Activated T-helper 2 cell treated with anti-CD3 and anti-CD28 coated beads, Interferon-gamma antibody, Interleukin-2, Interleukin-4, amounts not matched to agents 10 μg/mL and 5 μg/mL and 100 μg/mL, durations not matched to agents 14 hours and 24 hours and 36 hours (primary cell): ENCODE measurements at places on chromosomes 3 and 15. TPM values are rescaled to one million over a fixed set of nuclear protein-coding genes. Genes with fewer than 3 reads are reported as not detected.
A peak's percentile ranks its signal among the peaks of the same experiment; 100 is the strongest.

- peaks cover 61% of the 10 kb centered on the region for H3K4me1 ChIP-seq
- H3K27ac ChIP-seq = peak overlapping the region; percentile 98
- H3K27me3 ChIP-seq = no peaks in the 10 kb centered on the region
- H3K36me3 ChIP-seq = peaks cover 66% of the 10 kb centered on the region
- peak overlapping the region; percentile 59 for H3K4me3 ChIP-seq
Observed at GRCh38 chr3:141413391-141413790, 45.1 kb downstream of the ZBTB38 start.

The ATP8B4 gene
- 69.7 and 75.3 TPM in 2 replicates for total RNA-seq

DNA sequence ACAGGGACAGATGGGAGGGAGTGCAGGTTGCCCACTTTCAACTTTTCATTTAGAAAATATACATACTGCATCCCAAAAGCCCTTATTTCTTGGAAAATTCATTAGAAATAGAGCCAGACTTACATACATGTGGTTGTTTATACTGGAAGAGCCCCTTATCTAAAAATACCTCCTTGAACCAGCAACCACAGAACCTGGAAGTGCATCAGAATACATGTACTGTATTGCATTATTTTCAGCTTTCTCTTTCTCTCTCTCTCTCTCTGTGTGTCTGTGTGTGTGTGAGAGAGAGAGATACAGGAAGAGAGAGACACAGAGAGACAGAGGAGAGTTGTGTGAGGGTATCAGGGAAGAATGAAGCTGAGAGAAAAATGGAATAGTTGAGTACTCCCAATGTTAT is 29.5 kb upstream of the LSAMP start:
- no peaks in the 10 kb centered on the region for H3K36me3 ChIP-seq
- no peak overlapping the region for H3K4me3 ChIP-seq
- H3K27ac ChIP-seq = no peak overlapping the region
- no peaks in the 10 kb centered on the region for H3K4me1 ChIP-seq
- H3K27me3 ChIP-seq = no peaks in the 10 kb centered on the region
- no peak for DNase-seq

The FHIT gene
- total RNA-seq = 20.5 and 29.9 TPM in 2 replicates

DNA sequence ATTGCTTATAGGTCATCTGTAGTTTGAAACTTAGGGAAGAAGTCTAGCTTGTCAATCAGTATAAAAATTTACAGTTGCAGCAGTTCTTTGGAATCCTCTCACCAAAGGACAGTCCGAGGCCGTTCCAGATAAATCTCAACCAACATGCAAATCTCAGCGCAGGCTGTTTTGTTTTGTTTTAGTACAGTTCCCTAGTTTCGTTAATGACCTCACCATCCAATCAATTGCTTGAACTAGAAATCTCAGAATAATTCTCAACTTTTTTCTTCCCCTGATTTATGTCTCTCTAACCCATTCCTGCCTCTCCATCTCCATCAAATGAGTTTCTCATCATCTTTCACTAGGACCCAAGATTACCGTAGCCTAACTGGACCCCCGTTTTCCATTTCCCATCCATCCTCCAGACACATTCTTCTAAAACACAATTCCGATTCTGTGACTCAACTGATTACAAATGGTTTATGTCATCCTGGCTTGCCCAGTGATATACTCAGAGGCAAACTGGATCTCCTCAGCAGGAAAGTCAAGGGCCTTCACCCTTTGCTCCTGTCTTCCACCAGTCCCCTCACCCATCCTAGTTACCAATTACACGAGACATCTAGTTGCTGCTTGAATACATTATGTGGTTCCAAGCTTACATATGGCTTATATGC is 1.3 kb downstream of the SMCO1 start:
- H3K4me1 ChIP-seq = peaks cover 14% of the 10 kb centered on the region
- no peak for DNase-seq
- H3K4me3 ChIP-seq = no peak overlapping the region
- no peak overlapping the region for H3K27ac ChIP-seq

GRCh38 chr15:67556976-67557570 is 14.6 kb downstream of the MAP2K5 start:
- no peaks in the 10 kb centered on the region for H3K27me3 ChIP-seq
- no peak overlapping the region for H3K4me3 ChIP-seq
- peaks cover 48% of the 10 kb centered on the region for H3K36me3 ChIP-seq
- DNase-seq = no peak

DNA sequence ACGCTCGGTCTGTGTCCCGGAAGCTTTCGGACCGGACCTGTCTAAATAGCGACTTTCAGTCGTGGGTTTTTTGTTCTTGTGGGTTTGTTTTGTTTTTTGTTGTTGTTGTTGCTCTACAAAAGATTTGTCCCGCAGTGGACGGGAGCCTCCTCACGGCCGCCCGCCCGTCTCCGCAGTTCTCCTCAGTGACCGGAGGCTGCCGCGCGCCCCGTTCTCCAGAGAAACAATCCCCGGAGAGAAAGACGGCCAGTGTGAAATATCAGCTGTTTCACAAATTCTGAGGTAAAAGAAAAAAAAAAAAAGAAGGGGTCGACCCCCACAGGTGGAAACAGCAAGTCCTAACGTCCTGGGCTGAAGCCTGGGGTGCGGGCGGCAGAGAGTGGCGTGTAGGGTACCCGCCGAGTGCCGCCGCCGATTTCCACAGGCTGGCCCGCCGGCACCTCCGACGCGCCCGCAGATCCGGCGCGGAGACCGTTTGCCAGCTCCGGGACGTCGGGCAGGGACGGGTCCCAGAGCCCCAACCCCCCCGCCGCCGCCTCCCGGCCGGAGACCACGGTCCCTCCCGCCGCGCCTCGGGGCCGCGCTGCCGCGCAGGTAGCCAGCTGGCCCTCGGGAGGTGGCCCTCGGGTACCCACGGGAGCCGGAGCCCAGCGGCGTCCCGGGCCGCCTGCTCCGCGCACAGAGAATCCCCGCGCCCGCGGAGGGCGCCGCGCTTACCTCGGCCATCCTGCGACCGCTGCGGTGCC is 478 bp downstream of the BNC1 start:
- no peak overlapping the region for H3K27ac ChIP-seq
- H3K4me1 ChIP-seq = no peaks in the 10 kb centered on the region
- H3K4me3 ChIP-seq = no peak overlapping the region
- peaks cover 77% of the 10 kb centered on the region for H3K27me3 ChIP-seq
